ENCODE measurements at places on chromosomes 13 and 19.

DNA sequence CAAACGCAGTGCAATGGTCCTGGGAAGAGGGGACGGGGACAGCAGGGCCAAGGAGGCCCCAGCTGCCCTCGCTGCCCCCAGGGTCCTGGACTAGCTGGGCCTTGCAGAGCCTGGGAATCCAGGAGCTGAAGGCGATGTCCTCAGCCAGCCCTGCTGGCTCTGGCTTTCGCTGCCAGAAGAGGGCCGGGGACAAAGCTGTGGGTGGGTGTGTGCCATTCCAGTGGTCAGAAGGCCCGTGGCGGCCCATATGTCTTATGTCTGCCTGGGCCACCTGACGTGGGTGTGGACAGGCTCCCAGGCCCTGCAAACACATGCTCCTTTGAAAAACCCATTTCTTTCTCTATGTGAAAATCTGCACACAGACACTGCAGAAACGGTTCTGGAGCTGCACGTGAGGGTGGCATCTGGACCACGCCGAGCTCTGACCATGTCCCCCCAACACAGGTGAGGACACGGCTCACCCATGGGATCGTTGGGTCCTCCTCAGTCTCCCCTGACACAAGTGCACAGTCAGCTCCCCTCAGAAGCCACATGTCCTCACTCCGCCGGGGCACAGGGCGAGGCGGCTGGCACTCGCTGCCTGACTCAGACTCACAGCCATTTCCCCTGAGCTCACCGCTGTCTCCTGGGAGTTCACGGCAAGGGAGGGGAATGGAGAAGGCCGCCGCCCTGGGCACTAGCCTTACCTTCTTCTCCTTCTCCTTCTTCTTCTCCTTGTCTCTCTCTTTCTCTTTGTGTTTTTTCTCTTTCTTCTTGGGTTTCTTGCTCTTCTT, 16.9 kb downstream of the IZUMO4 start:
- no peak for DNase-seq

DNA sequence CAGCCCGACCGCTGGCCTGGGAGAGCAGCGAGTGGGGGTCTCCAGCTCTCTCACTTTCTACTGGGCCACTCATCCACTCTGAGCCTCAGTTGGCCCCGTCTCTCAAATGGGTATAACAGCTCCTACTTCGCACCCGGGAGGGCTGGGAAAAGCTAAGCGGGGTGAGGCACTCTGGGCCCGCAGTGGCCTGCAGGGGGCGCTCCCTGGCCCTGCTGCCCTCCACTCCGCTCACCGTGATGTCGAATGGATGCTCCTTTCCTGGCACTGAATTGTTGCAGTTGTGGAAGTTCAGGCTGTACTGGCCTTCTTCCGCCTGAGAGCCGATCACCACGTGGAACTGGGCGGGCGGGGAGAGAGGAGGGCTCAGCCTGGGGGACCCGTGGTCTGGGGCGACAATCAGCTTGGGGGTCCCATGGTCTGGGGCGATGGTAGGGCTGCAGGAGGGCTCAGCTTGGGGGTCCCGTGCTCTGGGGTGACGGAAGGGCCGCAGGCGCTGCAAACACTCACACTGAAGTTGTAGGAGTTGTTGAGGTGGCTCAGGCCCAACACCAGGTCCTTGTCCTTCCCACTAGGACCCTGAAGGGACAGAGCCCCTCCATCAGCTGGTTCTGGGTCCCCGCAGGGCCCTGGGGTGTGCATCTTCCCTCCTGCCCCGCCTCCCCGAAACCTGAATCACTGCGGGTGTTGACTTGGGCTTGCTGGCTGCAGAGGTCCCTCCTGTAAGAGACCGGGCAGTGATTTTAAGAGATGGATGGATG, 3.9 kb downstream of the GPR108 start:
- no peak for DNase-seq

GRCh38 chr13:33172400-33172799, 113.2 kb downstream of the STARD13 start:
- DNase-seq = no peak

- no peak for DNase-seq
Observed at GRCh38 chr13:33289966-33290365, 4.4 kb upstream of the STARD13 start.

GRCh38 chr19:58409010-58409790, 751 bp downstream of the ZNF584 start:
- DNase-seq = no peak

DNA sequence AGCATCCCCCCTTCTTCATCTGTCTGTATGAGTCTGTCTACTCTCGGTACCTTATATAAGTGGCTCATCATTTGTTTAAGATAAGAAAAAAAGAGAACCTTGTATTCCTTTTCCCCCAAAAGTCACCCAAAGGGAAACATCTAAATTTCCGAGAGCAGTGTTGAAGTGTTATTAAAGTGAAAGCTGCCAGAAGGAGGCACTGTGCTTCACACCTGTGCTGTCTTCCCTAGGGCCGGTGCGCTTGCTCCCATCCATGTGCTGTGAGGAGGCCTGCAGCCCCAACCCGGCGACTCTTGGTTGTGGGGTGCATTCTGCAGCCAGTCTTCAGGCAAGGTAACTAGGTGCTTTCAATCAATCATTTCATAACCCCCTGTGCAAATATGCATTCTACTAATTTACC, 97.5 kb downstream of the TNFRSF19 start:
- DNase-seq = no peak

- no peak for DNase-seq
Observed at GRCh38 chr13:88097541-88097940, 426.4 kb downstream of the SLITRK5 start.

DNA sequence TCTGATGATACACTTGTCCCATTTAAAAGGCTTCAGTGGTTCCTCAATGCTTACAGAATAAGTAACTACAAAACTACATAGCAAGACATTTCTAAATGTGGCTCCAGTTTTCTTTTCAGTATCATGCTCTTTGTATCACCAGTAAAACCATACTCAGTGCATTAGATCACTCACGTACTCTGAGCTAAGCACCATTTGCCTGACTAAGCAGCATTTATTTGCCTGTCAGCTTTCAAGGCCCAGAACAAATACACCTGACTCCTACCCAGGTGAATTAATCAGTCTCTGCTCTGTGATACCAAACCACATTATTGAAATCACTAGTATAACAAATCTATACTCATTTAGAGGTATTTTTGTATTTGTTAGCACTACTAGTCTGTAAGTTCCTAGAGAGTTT, 47.4 kb upstream of the PCDH20 start:
- DNase-seq = no peak

DNA sequence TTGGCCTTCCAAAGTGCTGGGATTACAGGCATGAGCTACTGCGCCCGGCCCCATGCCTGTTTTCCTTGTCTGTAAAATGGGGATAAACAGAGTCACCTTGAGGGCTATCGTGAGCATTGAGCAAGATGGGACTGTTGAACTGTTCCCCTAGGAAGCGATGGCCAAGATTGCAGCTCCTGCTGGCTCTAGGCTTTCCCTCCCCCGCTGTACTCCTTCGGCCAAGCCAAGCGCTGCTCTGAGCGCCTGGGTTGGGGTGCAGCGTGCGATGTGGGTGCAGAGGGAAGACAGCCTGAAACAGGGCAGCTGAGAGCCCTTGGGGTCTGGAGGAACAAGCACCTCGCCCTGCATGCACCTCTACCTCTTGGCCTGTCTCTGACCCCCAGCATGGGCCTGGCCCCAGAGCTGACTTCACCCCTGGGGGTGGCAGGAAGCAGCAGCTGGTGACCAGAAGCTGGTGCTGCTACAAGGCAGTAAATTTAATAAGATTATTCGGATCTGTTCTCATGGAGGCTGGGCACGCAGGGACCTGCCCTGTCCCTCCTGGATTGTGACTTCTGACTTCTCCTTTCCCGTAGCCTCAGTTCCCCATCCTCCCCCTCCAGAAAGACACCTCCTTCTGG, 5.3 kb downstream of the GNG8 start:
- DNase-seq = no peak

GRCh38 chr19:4474514-4475022, 2.5 kb downstream of the HDGFL2 start:
- DNase-seq = no peak

DNA sequence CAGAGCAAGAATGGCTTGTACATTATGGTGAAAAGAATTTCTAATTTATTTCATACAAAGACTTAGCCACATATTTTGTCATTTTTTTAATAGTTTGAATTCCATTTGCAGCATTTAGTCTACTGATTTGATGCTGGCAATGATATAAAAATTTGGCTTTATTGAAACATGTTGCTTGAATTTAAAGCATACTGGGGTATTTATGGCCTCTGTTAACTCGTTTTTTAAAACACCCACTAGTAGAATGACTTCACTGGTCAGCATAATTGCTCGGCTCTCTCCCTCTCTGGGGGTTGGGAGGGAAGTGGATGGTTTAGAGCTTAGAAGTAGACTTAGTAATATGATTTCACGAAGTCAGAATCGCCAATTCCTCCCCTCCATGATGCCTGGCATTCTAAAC, 354.9 kb upstream of the HTR2A start:
- no peak for DNase-seq

- DNase-seq = no peak
Observed at GRCh38 chr19:55590617-55591016, 8.7 kb downstream of the FIZ1 start.

GRCh38 chr13:49086722-49087121, 111.0 kb downstream of the FNDC3A start:
- no peak for DNase-seq

DNA sequence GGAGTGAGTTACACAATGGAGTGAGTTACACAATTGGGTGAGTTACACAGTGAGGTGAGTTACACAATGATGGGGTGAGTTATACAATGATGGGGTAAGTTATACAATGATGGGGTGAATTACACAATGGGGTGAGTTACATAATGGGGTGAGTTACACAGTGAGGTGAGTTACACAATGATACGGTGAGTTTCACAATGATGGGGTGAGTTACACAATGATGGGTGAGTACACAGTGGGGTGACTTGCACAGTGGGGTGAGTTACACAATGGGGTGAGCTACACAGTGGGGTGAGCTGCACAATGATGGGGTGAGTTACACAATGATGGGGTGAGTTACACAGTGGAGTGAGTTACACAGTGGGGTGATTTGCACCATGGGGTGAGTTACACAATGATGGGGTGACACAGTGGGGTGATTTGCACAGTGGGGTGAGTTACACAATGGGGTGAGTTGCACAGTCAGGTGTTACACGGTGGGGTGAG, 52.5 kb upstream of the GAS6 start:
- DNase-seq = no peak

DNA sequence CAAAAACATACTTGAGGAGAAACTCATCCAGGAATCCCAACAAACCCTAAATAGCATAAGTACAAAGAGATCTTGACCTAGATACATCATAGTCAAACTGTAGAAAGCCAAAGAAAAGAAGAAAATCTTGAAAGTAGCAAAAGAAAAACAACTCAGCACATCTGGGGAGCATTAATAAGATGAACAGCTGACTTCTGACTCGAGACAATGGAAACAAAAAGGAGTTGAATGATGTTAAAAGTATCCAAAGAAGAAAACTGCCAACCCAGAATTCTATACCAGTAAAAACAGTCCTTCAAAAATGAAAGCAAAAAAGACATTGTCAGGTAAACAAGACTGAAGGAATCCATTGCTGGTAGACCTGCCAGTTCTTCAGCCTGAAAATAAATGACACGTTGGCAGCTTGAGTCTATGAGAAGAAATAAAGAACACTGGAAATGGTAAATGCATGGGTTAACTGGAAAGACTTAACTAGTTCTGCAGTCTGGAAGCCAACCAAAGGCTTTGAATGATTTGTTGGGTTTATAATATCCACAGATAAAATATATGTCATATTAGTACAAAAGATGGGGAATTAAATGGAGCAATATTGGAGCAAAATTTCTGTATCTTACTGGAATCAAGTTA, 46.8 kb downstream of the TSSK6 start:
- no peak for DNase-seq

GRCh38 chr13:91520952-91521351, 122.5 kb downstream of the GPC5 start:
- DNase-seq = no peak

DNA sequence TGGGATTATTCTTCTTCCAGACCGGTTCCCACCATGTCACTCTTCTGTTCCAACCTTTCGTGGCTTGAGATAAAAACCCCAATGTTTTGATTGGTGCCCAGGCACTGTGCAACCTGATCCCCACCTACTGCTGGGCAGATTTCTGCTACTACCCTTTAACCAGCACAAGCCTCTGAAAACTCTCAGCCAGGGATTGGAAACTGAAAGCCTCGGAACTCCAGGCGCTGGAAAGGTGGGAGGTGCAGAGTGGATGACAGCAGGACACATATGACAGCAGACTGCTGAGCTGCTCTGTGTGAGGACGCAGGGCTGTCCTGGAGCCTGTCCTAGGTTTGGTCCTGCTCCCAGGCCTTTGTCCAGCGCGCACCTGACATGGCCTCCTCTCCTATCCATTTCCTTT, 68.5 kb upstream of the GTF3A start:
- no peak for DNase-seq

DNA sequence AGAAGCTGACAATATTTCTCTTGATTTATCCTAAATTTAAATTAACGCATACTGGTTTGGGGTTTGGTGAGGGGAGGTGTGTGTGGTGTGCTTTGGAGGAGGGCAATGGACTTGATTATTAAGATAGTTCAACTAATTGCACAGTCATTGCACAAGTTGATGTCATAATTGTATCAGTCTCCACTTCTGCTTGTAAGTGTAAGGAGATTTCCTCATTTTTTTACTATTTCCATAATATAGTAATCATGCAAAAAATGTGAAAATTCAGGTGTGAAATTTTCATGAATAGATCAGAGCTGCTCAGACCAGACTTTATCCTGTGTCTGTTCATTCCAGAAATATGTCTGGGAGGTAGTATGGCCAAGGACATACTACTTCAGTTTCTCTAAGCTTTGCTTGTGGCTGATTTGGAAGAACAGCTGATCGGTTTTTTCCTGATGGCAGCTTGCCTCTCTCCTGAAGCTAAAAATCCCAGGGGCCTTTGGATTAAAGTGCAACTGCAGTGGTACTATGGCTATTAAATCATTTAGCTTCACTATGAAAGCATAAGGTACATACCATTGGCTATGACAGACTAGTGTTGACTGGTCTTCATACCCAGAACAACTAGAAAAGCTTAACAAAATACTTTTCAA, 201.8 kb upstream of the MIR17HG start:
- no peak for DNase-seq

DNA sequence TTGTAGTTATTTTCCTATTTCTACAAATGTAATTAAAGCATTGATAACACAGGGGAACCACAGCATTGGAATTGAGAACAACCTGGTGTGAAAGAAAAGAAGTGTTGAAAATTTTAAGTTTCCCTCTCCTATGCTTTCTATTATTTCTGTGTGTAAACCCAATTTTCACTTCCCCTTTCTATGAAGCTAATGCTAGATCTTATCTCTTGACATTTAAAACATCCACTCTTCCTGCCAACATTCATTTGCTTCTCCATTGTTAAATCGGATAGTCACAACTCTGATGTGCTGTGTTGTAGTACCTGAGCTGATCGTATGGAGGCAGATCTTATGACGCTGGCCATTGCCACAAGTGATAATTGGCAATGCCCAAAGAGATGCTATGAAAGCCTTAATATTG, 203.0 kb downstream of the ITGBL1 start:
- no peak for DNase-seq

DNA sequence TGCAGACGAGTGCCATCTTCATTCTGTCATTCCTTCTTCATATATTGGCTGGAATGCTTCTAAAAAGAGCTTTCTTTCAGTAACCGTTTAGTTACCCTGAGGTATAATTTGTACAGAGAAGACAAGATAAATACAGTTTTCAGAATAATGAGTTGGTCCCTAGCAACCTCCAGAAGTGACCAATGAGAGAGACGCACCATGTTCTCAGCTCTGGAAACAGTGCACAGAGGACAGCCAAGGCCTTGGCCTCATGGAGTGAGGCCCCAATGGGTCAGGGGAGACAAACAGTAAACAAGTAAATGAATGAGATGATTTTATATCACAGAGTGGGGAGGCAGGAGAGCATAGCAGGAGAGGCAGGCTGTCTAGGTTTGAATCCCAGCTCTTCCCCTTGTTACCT, 90.7 kb downstream of the DPF1 start:
- no peak for DNase-seq
